NCI-H2227 treated with DMSO at 0.1 percent for 48 hours (cell line): ENCODE measurements at places on chromosomes 12 and 14.
A peak's percentile ranks its signal among the peaks of the same experiment; 100 is the strongest.

DNA sequence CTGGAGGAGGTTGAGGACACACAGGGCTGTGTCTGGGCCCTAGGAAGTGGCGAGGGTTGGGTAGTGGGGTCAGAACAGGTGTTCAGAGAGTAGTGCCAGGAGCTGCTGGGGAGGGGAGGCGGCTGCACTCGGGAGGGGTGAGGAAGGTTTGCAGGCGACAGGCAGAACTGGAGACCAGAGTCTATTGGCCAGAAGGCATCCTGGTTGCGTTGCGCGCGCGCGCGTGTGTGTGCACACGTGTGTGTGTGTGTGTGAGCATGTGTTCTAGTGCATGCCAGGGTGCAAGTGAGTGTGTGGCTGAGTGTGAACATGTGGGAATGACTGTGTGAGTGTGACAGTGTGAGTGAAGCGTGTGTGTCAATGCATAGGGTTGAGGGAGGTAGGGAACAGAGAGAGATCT is 86.4 kb downstream of the CCDC92 start:
- no peak for DNase-seq

DNA sequence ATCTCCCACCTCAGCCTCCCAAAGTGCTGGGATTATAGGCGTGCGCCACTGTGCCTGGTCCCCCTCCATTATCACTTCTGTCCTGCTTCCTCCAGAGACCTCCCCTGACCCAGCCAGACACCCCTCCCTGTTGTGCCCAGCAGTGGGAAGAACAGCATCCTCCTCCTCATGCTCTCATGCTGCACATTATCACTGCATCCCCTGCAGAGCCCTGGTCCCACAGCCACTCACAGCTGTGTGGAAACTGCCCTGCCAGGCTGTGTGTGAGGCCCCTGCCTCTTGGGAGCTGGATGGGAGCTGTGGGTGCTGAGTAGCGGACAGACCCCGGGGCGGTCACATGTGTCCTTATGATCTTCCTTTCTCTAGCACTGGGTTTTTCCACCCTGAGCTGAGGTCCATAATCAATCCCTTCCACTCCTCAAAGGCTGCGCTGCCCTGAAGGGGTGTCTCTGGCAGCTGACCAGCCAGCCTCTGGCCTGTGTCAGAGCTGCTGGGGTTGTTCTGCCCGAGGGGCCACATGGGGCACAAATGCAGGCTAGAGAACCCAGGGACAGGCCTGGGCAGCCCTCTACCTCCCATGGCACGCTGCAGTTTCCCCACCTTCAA is 9.2 kb downstream of the HIP1R start:
- DNase-seq: no peak

- DNase-seq: peak; percentile 17
Measured at GRCh38 chr14:69612014-69612782, 802 bp downstream of the SUSD6 start.

- DNase-seq: no peak
Measured at GRCh38 chr14:56300495-56300894, 182.3 kb downstream of the PELI2 start.

GRCh38 chr12:130540376-130540775 is 175.7 kb downstream of the RIMBP2 start:
- DNase-seq: no peak
